ENCODE measurements at places on chromosomes 6 and 20.

- DNase-seq, result no peak
These were observed 113.9 kb downstream of the FYN start for GRCh38 chr6:111759331-111759835.

GRCh38 chr6:149112976-149113375 is 204.5 kb upstream of the TAB2 start:
- DNase-seq, result no peak

DNA sequence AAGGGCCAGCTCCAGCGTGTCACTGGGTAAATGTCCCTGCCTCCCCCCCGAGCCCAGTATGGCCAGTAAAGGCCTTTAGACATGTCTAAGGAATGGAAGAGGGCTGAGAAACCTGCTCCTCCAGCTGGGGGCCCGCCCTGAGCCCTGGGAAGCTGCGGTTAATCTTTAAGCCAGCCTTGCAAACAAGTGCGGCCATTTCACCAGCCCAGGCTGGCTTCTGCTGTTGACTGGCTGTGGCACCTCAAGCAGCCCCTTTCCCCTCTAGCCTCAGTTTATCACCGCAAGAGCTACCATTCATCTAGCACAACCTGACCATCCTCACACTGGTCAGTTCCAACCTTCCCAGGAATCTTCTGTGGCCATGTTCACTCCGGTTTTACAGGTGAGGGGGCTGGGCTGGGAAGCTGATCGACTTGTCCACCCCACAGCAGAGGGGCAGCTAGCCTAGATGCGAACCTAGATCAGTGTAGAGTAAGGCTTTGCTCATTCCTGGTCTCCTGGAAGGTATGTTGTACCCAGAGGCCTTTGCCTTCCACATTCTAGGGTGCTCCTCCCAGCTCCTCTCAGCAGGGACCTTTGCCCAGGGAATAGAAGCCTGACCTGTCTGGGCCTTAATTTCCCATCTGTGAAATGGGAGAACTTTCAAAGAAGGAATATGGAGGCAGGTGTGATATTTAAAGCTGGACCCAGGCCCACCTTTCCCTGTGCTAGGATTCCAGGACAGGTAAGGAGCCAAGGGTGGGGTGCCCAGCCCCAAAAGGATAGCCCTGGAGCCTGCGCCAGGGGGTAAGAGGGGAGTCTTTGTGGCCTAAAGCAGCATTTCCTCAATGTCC is 1.2 kb upstream of the SRC start:
- peak; percentile 80 for DNase-seq

- DNase-seq, result peak; percentile 81
These were observed 25.6 kb upstream of the SULF2 start for GRCh38 chr20:47810721-47811347.

- no peak for DNase-seq
These were observed 19.4 kb downstream of the TMEM200A start for GRCh38 chr6:130385064-130385695.

DNA sequence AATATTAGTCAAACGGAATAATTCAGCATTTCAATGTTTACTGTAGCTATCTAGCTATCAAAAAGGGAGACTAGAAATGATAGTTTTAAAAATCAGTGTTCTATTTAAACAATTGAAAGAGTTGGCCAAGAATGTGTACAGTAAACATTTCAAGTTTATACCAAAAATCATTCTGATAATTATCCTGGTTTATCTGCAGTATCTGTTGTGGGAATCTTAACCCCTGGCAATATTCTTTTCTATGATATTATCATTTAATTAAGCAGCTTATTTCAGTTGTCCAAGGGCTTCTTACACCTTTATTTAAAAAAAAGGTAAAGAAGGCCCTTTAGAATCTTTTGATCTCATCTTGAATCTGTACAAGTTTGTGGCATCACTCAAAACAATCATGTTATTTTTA is 125.1 kb downstream of the PHACTR1 start:
- no peak for DNase-seq

DNA sequence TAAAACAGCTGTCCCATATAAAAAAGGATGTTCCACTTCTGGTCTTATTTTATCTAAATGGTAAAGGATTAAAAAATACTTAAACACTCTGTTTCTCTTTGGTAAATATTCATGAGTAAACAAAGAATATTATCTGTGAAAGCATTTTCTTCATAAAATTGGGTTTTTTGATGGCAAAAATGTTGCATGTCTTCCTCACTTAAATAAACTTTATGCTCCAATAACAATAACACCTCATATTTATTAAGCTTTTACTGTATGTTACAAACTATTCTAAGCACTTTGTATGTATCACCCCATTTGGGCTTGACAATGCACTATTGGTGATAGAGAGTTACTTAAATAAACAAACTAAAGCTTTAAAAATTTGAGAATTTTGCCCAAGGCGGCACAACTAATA is 91.9 kb downstream of the PHIP start:
- no peak for DNase-seq
